ENCODE measurements at places on chromosomes 7 and 10.

GRCh38 chr7:90176195-90176594, 21.9 kb downstream of the STEAP1 start:
- DNase-seq, result no peak

DNA sequence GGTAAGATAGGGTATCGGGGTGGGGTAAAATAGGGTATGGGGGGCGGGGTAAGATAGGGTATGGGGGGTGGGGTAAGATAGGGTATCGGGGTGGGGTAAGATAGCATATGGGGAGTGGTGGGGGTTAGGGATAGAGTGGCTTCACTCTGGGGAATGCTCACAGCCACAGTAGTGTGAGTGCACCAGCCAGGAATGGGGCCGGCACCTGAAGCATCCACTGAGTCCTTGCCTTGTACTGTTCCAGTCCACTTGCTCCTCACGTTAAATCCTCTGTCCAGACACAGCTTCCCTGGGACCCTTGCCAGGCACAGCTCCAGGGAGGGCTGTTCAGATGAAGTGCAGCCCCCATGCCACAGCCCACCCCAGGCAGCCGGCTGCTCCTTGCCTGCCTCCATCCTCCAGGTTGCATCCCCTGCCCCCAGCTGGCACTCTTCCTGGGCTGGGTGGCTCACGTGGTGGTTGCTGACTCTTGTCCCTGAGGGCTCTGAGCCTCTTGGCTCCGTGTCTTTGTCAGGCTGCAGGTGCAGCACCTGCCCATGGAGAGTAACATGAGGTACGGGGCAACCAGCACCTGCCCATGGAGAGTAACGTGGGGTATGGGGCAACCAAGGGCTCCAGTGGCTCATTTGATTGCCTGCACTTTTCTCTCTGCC, 268.4 kb downstream of the TCERG1L start:
- DNase-seq, result no peak

DNA sequence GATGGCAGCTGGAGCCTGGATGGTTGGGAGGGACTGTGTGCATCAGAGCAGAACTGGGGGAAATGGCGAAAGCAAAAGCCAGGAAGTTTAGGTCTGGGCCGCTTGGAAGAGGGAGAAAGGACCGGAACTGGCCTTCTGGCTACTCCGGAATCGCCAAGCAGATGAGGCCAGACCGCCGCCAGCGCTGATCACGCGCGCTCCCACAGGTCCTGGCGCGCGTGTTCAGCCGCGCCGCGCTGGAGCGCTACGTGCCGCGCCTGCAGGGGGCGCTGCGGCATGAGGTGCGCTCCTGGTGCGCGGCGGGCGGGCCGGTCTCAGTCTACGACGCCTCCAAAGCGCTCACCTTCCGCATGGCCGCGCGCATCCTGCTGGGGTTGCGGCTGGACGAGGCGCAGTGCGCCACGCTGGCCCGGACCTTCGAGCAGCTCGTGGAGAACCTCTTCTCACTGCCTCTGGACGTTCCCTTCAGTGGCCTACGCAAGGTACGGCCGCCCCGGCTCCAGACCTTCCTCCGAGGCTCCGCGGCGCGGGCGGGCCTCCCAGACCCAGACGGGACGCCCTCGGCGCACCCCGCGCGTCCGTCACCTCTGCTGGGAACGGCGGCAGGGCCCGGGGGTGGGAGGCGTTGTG, 2.0 kb downstream of the CYP26C1 start:
- no peak for DNase-seq

DNA sequence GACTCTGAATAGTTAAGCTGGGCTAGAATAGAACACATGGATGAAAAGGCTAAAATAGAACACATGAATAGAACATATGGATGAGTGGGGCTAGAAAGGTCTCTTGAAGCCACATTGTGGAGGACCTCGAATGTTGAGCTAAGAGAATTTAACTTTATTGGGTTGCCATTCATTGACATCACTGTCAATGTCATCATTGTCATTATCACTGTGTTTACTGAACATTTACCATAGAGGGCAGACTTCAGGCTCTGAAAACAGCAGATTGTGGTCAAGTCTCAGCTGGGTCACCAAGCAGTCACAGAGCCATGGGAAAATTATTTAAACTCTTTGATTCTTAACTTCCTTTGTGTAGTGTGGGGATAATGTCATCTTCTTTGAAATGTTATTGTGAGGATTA, 80.4 kb downstream of the WDFY4 start:
- DNase-seq, result no peak

DNA sequence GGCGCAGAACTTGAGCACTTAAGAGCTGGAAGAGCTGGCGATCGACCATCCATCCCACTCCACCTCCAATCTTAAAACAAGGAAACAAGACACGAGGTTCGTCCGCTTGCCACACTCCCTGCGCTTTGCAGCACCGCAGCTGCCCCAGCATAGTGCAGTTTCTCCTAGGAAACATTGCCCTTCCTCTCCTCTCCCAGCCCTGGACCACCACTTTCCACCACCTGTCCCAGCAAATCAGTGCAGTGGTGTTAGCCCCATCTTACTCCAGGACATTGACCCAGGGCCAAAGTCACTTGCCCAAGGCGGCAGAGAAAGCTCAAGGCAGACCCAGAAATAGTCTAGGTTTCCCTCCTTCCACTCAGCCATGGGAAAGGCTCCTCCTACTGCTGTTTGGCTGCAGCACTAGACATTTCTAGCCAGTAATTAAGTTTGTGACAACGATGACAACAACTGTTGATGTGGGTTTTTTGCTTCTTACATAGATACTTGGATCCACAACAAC, 1.5 kb upstream of the PARD3 start:
- DNase-seq, result no peak

DNA sequence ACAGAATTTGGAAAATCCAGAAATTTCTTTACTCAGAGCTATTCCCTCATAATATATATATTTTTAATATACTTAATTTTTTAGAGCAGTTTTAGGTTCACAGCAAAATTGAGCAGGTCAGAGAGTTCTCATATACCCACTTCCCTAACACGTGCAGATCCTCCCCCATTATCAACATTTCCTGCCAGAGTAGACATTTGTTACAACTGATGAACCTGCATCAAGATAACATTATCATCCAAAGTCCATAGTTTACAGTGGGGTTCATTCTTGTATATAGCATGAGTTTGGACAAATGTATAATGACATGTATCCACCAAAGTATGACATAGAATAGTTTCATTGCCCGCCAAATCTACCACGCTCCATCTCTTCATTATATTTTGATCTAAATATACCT, 170.0 kb downstream of the PTEN start:
- no peak for DNase-seq

GRCh38 chr10:26367771-26368170, 70.4 kb upstream of the APBB1IP start:
- no peak for DNase-seq

DNA sequence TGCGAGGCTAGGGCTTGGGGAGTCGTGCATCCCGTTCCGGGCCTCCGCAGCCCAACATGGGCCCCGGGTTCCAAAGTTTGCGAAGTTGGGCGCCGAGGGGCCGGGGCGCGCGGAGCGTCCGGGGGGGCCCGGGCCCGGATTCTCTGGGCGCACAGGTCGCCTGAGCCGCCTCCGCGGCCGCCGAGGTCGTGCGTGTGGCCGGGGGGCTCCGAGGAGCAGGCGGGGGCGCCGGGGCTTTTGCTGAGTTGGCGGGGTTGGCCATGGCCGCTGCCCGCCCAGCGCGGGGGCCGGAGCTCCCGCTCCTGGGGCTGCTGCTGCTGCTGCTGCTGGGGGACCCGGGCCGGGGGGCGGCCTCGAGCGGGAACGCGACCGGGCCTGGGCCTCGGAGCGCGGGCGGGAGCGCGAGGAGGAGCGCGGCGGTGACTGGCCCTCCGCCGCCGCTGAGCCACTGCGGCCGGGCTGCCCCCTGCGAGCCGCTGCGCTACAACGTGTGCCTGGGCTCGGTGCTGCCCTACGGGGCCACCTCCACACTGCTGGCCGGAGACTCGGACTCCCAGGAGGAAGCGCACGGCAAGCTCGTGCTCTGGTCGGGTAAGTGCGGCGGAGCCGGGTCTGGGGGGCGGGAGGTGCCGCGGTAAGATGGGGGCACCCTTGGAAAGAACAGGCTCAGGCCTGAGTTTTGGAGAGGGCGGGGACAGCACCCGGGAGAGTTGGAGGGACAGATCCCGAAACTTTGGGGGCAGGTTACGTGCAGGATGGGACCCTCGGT, 643 bp downstream of the SMO start:
- DNase-seq, result no peak
